Activated naive CD4-positive, alpha-beta T cell (primary cell): ENCODE measurements at places on chromosomes 6 and 20.

DNA sequence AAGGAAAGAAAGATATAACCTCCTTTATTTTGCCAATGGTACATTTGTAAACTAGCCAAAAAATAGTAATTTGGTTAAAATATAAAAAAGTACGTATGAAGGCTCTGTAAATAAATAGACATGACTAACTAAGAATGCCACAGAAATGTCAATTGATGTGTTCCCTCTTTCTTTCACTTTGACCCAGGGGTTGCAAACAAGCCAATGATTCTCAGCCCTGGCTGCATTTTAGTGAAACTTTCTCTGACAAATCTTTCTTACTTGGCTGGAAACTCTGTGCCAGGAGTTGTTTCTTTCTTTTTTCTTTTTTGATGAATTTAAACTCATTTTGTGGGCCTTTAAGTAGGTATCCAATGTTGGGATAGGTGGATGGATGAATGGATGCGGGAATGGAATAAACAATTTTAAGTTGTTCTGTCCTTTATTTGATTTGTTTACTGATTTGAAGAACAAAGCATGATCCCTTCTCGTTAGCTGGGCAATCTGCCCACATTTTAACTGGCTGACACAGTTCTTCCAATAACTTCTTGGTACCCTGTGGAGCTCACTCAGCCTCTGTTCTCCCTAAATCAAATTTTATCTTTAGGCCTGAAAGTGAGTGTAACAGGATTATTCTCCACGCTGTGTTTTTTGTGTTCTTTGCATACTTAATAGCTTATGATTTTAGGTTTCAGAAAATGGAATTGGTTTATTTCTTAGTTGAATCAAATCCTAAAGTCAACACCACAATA, 58.6 kb upstream of the GCLC start:
- DNase-seq: no peak

DNA sequence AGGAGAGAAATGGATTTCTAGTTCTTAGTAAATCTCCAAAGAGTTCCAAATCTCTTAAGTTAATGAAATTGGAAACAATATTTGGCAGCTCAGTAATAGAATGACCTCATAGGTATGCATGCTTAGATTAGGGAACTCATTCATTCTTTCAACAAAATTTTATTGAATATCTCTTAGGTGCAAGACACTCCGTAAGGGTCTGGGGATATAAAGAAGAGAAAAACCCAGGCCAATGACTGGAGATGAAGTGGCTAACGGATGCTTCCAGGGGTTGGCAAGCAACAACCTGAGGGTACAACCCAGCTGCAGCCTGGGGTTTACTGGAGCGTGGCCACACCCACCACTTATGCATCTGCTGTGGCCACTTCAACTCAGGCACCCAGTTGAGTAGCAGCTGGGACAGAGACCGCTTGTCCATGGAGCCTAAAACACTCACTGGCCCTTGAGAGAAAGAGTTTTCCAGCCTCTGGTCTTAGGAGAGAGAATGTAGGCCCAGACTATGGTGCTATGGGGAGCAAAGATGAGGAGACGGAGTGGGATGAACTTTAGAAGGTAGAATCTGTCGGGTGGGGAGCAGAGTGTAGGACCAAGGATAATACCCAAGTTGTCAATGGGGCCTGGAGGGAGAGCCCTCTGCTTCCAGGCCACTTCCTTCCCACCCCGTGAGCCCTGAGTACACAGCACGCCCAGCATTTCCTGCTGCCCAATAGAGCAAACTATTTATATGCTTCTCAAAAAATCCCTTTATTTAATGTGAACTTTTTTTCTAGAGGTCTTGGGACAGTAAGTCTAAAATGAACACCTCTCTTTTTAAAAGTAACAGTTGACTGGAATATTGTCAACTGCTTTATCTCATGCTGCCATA, 46.8 kb upstream of the PXDC1 start:
- no peak for DNase-seq

DNA sequence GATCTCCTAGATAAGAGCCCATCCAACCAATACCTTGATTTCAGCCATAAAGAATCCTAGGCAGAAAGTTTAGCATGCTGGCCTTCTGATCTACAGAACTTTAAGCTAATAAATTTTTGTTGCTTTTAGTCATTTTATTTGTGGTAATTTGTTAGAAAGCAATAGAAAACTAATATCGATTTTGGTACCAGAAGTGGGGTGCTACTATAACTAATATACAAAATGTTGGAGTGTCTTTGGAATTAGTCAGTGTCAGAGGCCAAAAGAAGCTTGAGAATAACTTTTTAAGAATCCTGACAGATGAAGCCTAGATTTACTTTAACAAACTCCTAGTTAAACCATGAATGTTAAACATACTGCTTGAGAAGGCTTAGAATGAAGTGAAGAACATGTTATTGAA, 83.6 kb upstream of the HSF2 start:
- DNase-seq: no peak

GRCh38 chr6:33731751-33732282, 14.9 kb downstream of the IP6K3 start:
- DNase-seq: no peak

DNA sequence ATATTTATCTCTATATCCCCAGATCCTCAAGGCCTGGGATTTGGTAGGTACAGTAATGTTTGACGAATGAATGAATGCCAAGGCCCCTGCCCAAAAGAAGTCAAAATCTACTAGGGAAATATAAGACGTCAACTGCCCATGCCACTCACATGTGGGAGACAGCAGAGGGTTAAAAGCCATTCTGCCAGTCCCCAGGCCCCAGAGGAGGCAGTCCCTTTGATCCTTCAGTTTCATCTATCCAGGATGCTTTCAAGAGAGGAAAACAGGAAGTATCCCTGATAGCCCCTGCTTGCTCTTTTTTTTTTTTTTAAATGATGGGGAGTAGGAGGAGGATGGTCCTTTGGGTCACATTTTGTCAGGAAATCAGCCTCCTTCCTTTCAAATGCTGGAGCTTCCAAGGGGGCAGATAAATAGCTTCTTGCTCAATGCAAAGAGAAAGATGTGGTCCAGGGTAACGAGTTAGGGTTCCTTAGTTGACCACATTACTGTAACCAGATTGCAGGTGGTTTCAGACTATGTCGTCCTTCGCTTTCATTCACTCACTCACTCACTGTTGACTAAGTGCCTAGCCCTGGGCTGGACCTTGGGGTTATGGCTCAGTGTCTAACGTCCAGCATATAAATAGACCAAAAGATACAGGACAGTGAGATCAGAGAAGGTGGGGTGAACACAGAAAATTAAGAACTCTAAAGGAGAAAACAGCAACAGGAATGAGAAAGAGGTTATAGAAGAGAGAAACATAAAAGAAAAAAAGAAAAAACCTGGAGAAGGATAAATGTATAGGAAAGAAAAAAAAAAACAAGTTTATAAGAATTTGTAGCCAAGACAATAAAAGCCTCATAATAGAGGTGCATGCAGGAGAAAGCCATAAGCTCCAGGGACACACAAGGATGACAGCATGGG, 64.6 kb upstream of the PIM1 start:
- no peak for DNase-seq

GRCh38 chr20:24403406-24403805, 66.0 kb upstream of the SYNDIG1 start:
- DNase-seq: no peak

- no peak for DNase-seq
Observed at GRCh38 chr6:69155467-69155866, 520.4 kb downstream of the ADGRB3 start.

DNA sequence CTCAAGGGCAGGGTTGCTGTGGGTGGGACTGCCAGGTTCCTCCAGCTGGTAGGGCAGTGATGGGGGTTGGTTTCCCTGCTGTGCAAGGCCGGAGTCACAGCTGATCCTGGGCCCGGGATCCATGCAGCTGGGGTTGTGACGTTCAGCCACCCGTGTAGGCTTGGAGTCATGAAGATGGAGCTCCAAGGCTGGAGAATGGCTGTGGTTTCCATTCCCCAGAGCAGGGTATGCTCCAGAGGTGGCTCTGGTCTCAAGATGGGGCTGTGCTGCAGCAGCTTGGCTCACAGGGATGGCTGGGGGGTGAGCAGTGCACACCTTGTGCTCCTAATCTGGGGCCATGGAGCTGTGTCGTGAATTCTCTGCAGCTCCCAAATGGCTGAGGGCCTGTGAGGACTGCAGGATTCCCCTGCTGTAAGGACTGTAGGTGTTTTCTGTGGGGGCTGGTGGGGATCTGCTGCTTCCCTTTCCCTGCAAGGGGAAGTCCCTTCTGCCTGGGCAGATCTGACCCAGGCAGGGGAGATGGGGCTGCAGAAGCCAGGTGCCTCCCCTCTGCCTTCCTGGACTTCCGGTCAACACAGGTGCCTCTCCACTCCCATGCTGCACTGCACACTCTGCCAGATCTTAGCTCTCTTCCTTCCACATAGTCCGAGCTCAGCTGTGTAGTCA, 15.9 kb downstream of the KIF25 start:
- no peak for DNase-seq

DNA sequence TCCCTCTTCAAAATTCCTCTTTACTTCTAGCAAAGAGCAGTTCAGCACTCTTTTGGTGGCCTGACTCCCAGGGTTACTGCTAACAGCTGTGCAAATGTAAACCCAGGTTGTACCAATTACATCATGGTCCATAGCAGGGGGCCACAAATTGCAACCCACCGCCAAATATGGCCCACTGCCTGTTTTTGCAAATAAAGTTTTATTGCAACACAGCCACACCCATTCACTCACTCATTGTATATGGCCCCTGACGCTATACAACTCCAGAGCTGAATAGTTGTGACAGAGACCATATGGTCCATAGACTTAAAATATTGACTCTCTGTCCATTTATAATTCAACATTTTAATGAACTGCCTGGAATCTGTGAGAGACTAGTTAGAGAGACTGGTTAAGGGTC, 233.4 kb downstream of the NFATC2 start:
- no peak for DNase-seq

- no peak for DNase-seq
Observed at GRCh38 chr6:50565004-50565403, 148.3 kb upstream of the TFAP2D start.

DNA sequence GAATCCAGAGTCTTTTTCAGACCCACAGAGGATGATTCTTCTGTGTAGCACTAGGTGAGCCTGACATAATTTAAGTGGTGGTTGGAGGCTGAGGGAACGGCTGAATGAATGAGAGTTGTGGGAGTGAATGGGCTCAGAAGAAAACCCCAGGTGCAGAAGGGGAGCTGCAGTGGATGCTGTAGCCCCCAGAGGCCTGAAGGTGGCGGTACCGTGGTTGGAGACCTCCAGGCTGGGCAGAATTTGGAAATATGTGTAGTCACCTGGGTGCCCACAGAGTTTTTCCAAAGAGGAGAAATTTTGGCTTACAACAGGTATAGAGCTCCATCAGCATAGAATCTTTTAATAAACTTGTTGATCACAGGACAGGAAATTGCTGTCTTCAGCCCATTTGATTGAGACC, 6.5 kb upstream of the RAET1G start:
- DNase-seq: no peak

DNA sequence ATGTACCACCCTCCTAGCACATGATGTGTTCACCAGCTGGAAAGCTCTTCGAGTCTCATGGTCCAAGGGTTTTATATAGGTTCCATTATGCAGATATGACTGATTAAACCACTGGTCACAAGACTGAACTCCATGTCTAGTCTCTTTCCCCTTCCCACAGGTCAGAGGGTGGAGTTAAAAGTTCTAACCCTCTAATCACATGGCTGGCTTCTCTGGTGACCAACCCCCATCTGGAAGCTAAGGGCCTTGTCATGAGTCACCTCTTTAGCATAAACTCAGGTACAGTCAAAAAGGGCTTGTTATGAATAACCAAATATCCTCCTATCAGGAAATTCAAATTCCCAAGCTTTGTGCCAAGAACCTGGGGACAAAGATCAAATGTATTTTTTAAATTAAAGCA, 52.0 kb upstream of the KLHL31 start:
- DNase-seq: no peak

DNA sequence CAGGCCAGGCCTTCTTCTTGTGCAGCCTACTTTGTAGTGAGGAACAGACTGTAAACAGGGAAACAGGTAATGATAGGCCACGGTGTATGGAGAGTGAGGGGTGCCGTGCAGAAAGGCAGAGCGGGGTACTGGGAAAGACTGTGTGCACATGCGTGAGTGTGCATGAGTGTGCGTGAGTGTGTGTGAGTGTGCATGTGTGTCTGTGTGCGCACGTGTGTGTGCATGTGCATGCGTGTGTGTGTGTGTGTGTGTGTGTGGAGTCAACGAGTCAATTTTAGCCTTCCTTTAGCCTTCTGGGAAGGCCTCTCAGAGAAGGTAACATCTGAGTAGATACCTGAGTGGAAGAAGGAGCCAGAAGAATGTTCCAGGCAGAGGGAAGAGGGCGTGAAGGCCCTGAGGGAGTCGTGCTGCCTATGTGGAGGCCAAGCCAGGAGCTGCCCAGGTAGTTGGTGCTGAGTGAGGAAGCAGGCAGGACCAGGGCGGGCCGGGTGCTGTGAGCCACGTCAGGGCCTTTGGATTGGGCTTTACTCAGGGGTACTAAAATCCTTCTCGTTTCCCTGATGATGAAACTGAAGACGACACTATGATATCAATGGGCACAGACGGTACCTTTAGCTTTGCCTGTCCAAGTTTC, 6.3 kb downstream of the APCDD1L start:
- DNase-seq: no peak

GRCh38 chr6:111666847-111667246, 61.2 kb upstream of the TRAF3IP2 start:
- no peak for DNase-seq

GRCh38 chr6:43339168-43339567, 30.3 kb downstream of the ZNF318 start:
- DNase-seq: no peak

GRCh38 chr6:15368873-15369272, 123.0 kb downstream of the JARID2 start:
- DNase-seq: no peak

GRCh38 chr6:71584712-71585436, 296.3 kb downstream of the OGFRL1 start:
- DNase-seq: no peak

DNA sequence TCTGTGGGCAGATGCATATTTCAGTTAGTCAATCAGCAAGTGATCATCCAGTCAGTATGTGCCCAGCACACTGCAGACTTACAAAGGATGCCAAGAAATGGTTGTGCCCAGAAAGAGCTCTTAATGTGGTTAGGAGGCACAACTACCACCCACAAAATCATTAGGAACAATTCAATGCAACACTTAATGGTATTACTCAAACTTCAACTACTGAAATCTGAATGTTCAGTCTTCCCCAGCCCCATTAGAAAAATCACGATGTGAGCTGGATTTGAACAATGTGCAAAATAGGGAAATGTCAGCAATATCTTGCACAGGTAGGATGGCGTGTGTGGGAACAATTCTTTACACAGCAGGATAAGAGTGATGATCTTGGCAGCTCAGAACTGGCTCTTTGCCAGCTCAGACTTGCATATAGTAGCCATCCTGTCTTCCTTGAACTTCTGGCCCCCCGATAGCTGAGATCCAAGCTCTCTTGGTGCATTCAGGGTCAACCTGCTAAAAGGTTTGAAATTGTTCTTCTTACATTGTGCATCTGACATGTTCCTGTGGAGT, 556.7 kb upstream of the HTR1E start:
- DNase-seq: no peak
